ENCODE measurements at places on chromosomes 13 and 19.

- no peaks in the 10 kb centered on the region for H3K4me1 ChIP-seq
- no peaks in the 10 kb centered on the region for H3K27me3 ChIP-seq
- H3K27ac ChIP-seq: no peak overlapping the region
- no peak overlapping the region for H3K4me3 ChIP-seq
These were observed 262.5 kb downstream of the DIAPH3 start for GRCh38 chr13:59901191-59901590.

DNA sequence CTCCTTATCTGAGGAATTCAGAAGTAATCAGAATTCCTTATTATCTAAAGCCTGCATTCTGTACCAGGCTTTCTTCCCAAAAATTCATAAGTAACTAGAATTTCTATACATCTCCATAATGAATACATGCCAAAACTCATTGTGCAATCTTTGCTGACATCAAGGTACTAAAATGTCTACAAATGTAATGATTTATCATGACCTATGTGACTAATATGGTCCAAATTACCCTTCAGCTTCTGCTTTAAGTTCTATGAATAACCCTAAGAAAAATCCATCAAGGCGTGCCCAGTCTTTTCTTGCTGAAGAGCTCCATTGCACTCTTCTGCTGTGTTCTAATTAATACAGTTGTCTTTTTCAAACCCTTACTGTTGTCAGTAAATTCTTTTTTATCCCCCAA lies 58.5 kb upstream of the SLITRK1 start:
- H3K27ac ChIP-seq: no peak overlapping the region
- no peaks in the 10 kb centered on the region for H3K36me3 ChIP-seq
- H3K4me1 ChIP-seq: no peaks in the 10 kb centered on the region
- DNase-seq: no peak
- H3K4me3 ChIP-seq: no peak overlapping the region

GRCh38 chr19:2385053-2385721 lies 25.1 kb downstream of the TMPRSS9 start:
- H3K27me3 ChIP-seq: no peaks in the 10 kb centered on the region
- no peaks in the 10 kb centered on the region for H3K36me3 ChIP-seq
- H3K4me3 ChIP-seq: no peak overlapping the region
- no peak for DNase-seq
- H3K4me1 ChIP-seq: peaks cover 7% of the 10 kb centered on the region
- H3K27ac ChIP-seq: no peak overlapping the region

GRCh38 chr19:2289714-2290435 lies 7.9 kb upstream of the PEAK3 start:
- no peak overlapping the region for H3K27ac ChIP-seq
- H3K4me1 ChIP-seq: peaks cover 28% of the 10 kb centered on the region
- peaks cover 66% of the 10 kb centered on the region for H3K27me3 ChIP-seq

- H3K4me1 ChIP-seq: no peaks in the 10 kb centered on the region
- DNase-seq: no peak
- H3K27me3 ChIP-seq: no peaks in the 10 kb centered on the region
- no peak overlapping the region for H3K27ac ChIP-seq
- no peaks in the 10 kb centered on the region for H3K36me3 ChIP-seq
These were observed 49.4 kb downstream of the RASA3 start for GRCh38 chr13:114082849-114083645.

GRCh38 chr19:49875857-49876421 lies 1.2 kb downstream of the AKT1S1 start:
- H3K27ac ChIP-seq: peak overlapping the region; percentile 99
- DNase-seq: no peak
- H3K4me3 ChIP-seq: peak overlapping the region; percentile 99
- no peaks in the 10 kb centered on the region for H3K27me3 ChIP-seq
- peaks cover 27% of the 10 kb centered on the region for H3K4me1 ChIP-seq

- peak; percentile 95 for DNase-seq
- no peaks in the 10 kb centered on the region for H3K36me3 ChIP-seq
- H3K27me3 ChIP-seq: peaks cover 25% of the 10 kb centered on the region
- peak overlapping the region; percentile 85 for H3K27ac ChIP-seq
- peak overlapping the region; percentile 58 for H3K4me3 ChIP-seq
These were observed 2.6 kb upstream of the WIZ start for GRCh38 chr19:15452111-15453047.

DNA sequence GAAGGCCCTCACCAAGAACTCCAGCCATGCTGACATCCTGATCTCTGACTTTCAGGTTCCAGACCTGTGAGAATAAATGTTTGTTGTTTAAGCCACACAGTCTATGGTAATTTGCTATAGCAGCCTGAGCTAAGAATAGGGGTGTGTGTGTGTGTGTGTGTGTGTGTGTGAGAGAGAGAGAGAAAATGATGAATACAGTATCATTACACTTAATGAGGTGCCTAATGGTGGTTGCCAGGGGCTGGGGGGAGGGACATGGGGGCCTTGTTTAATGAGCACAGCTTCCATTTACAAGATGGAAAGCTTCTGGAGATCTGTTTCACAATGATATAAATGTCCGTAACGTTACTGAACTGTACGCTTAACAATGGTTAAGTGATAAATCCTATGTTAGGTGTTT lies 53.8 kb upstream of the LATS2 start:
- H3K27ac ChIP-seq: no peak overlapping the region
- no peaks in the 10 kb centered on the region for H3K27me3 ChIP-seq
- no peaks in the 10 kb centered on the region for H3K4me1 ChIP-seq

- no peak within 1 kb of the TSS for H3K4me3 ChIP-seq
- H3K27ac ChIP-seq: no peak within 1 kb of the TSS
- no peak for DNase-seq
- H3K36me3 ChIP-seq: no peaks in the 10 kb centered on the region
- no peaks in the 10 kb centered on the region for H3K4me1 ChIP-seq
These were observed at the start of gene FAM216B for GRCh38 chr13:42781352-42781751. TSS of gene FAM216B (plus strand) at chr13:42781584. CDS start at chr13:42784068, 2,484 bp downstream.

Measured in esophagus muscularis mucosa (tissue), 4 donors.